ENCODE measurements at places on chromosomes 1 and 21. TPM values are rescaled to one million over a fixed set of nuclear protein-coding genes. Genes with fewer than 3 reads are reported as not detected.

OXCT2 gene
- 1.5 TPM for polyA plus RNA-seq

VHLL gene
- polyA plus RNA-seq: not detected

SLC25A24 gene
- polyA plus RNA-seq: 18.5 TPM

OVAAL gene
- not detected for polyA plus RNA-seq

ACTA1 gene
- 2.7 TPM for polyA plus RNA-seq

OR2L13 gene
- polyA plus RNA-seq: not detected

SLC25A33 gene
- polyA plus RNA-seq: 3.0 TPM

LCA5L gene
- polyA plus RNA-seq: 2.7 TPM

SLC9C2 gene
- polyA plus RNA-seq: not detected

KIRREL1 gene
- 4.0 TPM for polyA plus RNA-seq

FLG2 gene
- 0.15 TPM for polyA plus RNA-seq

LCE1B gene
- polyA plus RNA-seq: not detected

ST6GALNAC5 gene
- polyA plus RNA-seq: 1.3 TPM

UTS2 gene
- polyA plus RNA-seq: not detected

GSTM1 gene
- polyA plus RNA-seq: 86.4 TPM

SYTL1 gene
- polyA plus RNA-seq: 137 TPM

SH2D2A gene
- polyA plus RNA-seq: 0.61 TPM

PALMD gene
- polyA plus RNA-seq: 15.0 TPM

TRAPPC3 gene
- polyA plus RNA-seq: 62.8 TPM

PRKCZ gene
- polyA plus RNA-seq: 27.3 TPM

RAB29 gene
- 11.8 TPM for polyA plus RNA-seq

LAPTM5 gene
- 37.6 TPM for polyA plus RNA-seq

VASH2 gene
- polyA plus RNA-seq: 0.93 TPM

COL9A2 gene
- 7.5 TPM for polyA plus RNA-seq

OLFML2B gene
- polyA plus RNA-seq: 0.31 TPM

USH2A gene
- polyA plus RNA-seq: not detected

BRINP2 gene
- polyA plus RNA-seq: 0.15 TPM

ETV3L gene
- polyA plus RNA-seq: not detected

ERVH48-1 gene
- polyA plus RNA-seq: not detected

TNFAIP8L2 gene
- polyA plus RNA-seq: 4.1 TPM

ELF3 gene
- polyA plus RNA-seq: 146 TPM

PROK1 gene
- not detected for polyA plus RNA-seq

HSD3B2 gene
- polyA plus RNA-seq: 9.9 TPM

Measured in stomach (tissue), 19 donors.